Activated CD8-positive, alpha-beta T cell treated with anti-CD3 and anti-CD28 coated beads for 36 hours (primary cell): ENCODE measurements at places on chromosomes 6 and 20.

DNA sequence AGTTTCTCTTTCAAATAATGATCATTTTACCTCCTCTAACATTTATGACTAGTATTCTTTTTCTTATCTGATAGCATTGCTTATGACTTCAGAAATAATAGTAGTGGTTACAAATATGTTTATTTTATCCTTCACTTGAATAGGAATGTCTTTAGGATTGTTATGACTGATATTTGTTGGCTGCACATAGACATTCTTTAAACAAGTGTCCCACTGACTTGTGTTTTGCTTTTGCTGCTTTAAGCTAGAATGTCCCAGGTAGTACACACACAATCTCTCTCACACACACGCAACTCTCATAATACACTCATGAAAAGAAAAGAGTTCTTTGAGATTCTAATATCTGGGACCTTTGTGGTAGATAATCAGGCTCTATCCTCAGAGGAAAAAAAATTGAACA, 21.6 kb downstream of the KIAA1586 start:
- no peak overlapping the region for H3K27ac ChIP-seq
- H3K4me3 ChIP-seq: no peak overlapping the region
- H3K4me1 ChIP-seq: peaks cover 2% of the 10 kb centered on the region
- no peaks in the 10 kb centered on the region for H3K27me3 ChIP-seq
- H3K36me3 ChIP-seq: peaks cover 5% of the 10 kb centered on the region

- peaks cover 5% of the 10 kb centered on the region for H3K36me3 ChIP-seq
- no peak for DNase-seq
- H3K4me1 ChIP-seq: peaks cover 16% of the 10 kb centered on the region
- H3K4me3 ChIP-seq: no peak overlapping the region
- no peak overlapping the region for H3K27ac ChIP-seq
Observed at GRCh38 chr6:13384506-13384905, 56.2 kb upstream of the TBC1D7 start.

DNA sequence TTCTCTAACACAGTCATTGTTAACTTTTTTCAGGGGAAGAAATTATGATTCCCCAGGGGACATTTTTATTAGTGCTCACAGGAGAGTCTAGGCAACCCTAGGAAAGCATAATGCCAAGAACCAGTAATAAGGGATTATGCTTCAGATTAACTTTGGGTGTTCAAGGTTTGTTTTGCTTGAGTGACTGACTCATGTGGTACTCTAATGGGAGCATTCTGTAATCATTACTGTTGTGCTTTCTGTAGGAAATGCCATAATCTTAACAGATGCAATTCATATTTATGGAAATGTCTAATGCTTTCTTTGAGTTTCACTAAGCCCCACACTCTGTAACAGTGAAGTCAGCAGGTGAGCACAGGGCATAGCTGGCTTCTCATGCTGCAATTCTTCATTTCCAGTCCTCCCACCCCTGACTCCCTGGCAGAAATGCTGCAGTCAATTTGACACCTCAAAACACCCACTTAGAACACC, 263.4 kb upstream of the MAN1A1 start:
- H3K27me3 ChIP-seq: no peaks in the 10 kb centered on the region
- no peak overlapping the region for H3K27ac ChIP-seq
- no peak for DNase-seq
- H3K4me3 ChIP-seq: no peak overlapping the region
- H3K4me1 ChIP-seq: peaks cover 2% of the 10 kb centered on the region

DNA sequence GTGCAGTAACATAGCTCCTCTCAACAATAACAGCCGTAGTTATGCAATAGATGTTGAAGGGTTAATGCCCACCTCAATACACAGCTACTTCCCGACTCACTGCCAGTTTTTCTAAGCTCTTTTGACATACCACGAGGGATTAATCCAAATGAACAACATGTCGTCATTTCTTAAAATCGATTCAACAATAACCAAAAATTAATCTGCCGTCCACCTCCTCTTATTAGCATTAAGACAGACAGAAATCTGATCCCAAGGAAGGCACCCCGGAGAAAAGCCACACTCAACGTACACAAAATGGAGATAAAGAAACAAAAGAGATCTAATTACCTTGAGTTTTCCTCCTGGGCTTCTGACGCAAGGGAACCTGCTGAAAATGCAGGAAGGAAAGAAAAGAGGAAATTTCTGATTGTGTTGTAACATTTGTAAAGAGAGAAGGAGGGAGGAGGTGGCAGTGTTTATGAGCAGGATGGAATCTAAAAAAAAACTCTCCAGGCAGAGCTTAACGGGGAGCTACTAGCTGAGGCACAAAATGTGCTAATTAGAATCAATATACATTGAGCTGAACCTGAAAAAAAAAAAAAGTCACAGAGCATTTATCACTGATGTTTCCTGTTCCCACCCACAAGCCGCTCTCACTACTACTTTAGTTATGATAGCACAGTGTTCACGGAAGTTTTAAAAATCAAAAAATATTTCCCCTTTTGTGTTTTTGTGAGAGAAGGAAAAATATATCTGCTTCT, 109.3 kb downstream of the IPCEF1 start:
- H3K36me3 ChIP-seq: peaks cover 36% of the 10 kb centered on the region
- peak overlapping the region; percentile 99 for H3K27ac ChIP-seq
- DNase-seq: peak; percentile 78
- peak overlapping the region; percentile 93 for H3K4me3 ChIP-seq
- peaks cover 71% of the 10 kb centered on the region for H3K4me1 ChIP-seq

DNA sequence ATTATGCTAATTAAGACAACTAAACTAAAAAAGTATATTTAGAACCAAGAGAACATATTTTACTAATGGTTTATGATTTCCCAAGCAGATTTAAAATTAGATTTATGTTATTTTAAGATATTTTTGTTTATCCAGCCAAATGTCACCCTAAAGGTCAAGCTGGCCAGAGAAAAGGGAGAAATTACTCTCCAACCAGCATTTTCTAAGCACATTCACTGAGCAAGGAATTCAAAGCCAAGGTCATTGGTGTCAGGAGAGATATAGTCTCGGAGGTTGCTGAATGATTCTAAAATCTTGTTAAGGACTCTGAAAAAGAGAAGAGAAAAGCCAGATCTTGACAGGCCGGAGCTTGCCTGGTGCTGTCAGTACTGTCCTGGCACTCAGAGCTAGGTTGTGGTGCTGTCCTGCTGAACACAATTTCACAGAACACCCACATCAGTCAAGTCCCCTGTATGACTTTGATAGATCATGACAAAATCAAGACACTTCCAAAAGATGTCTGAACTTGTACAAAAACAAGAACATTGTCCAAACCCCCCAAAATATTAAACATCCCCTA, 222.3 kb upstream of the SMLR1 start:
- H3K27ac ChIP-seq: no peak overlapping the region
- H3K4me3 ChIP-seq: no peak overlapping the region
- H3K4me1 ChIP-seq: peaks cover 12% of the 10 kb centered on the region
- H3K36me3 ChIP-seq: no peaks in the 10 kb centered on the region

DNA sequence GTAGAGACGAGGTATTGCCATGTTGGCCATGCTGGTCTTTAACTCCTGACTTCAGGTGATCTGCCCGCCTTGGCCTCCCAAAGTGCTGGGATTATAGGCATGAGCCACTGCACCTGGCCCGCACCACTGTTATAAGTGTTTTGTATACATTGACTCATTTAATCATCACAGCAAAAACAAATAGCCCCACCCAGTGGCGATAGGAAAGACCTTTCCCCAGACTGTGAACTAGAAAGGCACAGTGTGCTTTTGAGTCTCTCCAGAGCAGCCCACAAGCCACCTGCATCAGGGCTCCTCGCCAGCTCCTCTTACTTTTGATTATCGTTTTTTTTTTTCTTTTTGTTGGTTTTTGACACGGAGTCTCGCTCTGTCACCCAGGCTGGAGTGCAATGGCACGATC, 27.9 kb upstream of the ZFP64 start:
- no peaks in the 10 kb centered on the region for H3K4me1 ChIP-seq
- no peak overlapping the region for H3K4me3 ChIP-seq
- peak; percentile 6 for DNase-seq

- H3K4me1 ChIP-seq: peaks cover 18% of the 10 kb centered on the region
- H3K4me3 ChIP-seq: no peak overlapping the region
- DNase-seq: no peak
- no peaks in the 10 kb centered on the region for H3K36me3 ChIP-seq
- peaks cover 17% of the 10 kb centered on the region for H3K27me3 ChIP-seq
Observed at GRCh38 chr6:167696296-167696695, 130.4 kb upstream of the AFDN start.

DNA sequence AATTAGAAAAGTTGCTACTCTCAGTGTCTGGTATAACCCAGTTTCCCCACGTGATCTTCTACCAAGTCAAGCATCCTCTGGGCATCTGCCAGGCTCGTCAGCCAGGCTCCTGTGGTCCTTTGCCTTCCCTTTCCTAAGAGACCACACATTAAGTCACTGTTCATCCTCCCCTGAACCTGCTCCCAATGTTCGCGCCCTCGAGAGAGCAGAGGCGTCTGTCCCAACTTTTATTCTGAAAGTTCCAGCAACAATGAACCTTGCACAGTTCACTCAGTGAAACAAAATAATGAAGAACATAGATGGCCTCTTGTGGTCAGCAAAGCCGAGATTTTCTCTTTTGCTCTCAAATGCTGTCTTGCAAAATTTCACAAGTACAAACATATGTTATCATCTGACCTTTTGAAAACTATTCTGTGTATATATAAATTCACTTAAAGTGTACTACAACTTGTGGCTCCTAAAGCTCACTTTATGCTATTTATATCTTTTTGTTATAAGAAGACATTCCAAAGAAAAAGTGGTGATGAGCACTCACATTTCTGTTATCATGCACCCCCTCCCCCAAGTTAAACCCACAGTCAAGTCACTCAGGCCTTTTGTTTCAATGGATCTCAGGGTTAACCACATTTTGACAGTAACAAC, 39.2 kb upstream of the NHSL1 start:
- no peak overlapping the region for H3K27ac ChIP-seq
- DNase-seq: no peak
- no peak overlapping the region for H3K4me3 ChIP-seq
- peaks cover 6% of the 10 kb centered on the region for H3K27me3 ChIP-seq
